ENCODE measurements at places on chromosomes 2 and 18.
A peak's percentile ranks its signal among the peaks of the same experiment; 100 is the strongest.

GRCh38 chr2:11870584-11870983 is 124.2 kb downstream of the LPIN1 start:
- H3K27ac ChIP-seq, result no peak overlapping the region
- no peaks in the 10 kb centered on the region for H3K36me3 ChIP-seq
- DNase-seq, result no peak
- H3K27me3 ChIP-seq, result no peaks in the 10 kb centered on the region

- no peak overlapping the region for H3K4me3 ChIP-seq
- H3K4me1 ChIP-seq, result no peaks in the 10 kb centered on the region
- H3K27ac ChIP-seq, result no peak overlapping the region
- DNase-seq, result no peak
These were observed 460.5 kb upstream of the MYT1L start for GRCh38 chr2:2791606-2792005.

GRCh38 chr2:60984720-60985119 is 32.8 kb upstream of the PEX13 start:
- H3K4me3 ChIP-seq, result peak overlapping the region; percentile 50
- H3K4me1 ChIP-seq, result peaks cover 48% of the 10 kb centered on the region
- no peak for DNase-seq
- peak overlapping the region; percentile 79 for H3K27ac ChIP-seq

- no peak for DNase-seq
- H3K27ac ChIP-seq, result no peak overlapping the region
- H3K36me3 ChIP-seq, result no peaks in the 10 kb centered on the region
These were observed 100.5 kb upstream of the ITPRID2 start for GRCh38 chr2:181790716-181791649.

GRCh38 chr2:68686178-68686577 is 42.8 kb downstream of the PROKR1 start:
- DNase-seq, result no peak
- H3K27ac ChIP-seq, result no peak overlapping the region
- H3K36me3 ChIP-seq, result no peaks in the 10 kb centered on the region
- peaks cover 33% of the 10 kb centered on the region for H3K4me1 ChIP-seq
- no peak overlapping the region for H3K4me3 ChIP-seq

GRCh38 chr2:201164166-201164565 is 18.8 kb upstream of the CASP10 start:
- H3K4me3 ChIP-seq, result no peak overlapping the region
- no peaks in the 10 kb centered on the region for H3K27me3 ChIP-seq
- peaks cover 28% of the 10 kb centered on the region for H3K4me1 ChIP-seq
- H3K36me3 ChIP-seq, result peaks cover 75% of the 10 kb centered on the region

DNA sequence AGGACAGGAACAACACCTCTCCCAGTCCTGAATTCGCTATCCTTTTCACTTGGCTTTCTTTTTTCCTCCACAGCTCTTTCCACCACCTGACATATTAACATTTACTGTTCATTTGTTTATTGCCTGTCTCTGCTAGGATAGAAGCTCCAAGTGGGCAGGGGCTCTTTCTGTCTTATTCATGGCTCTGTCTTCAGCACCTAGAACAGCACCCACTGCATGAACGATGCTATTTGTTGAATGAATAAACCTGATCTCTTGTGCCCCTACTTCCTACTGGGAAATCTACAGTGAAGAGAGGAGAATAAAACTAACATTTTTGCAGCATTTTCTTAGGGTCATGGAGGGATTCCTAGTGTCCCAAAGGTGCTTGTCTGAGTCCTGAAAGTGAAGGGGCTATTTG is 24.4 kb upstream of the GAREM2 start:
- H3K4me3 ChIP-seq, result no peak overlapping the region
- H3K27me3 ChIP-seq, result peaks cover 14% of the 10 kb centered on the region
- no peaks in the 10 kb centered on the region for H3K36me3 ChIP-seq
- DNase-seq, result no peak

DNA sequence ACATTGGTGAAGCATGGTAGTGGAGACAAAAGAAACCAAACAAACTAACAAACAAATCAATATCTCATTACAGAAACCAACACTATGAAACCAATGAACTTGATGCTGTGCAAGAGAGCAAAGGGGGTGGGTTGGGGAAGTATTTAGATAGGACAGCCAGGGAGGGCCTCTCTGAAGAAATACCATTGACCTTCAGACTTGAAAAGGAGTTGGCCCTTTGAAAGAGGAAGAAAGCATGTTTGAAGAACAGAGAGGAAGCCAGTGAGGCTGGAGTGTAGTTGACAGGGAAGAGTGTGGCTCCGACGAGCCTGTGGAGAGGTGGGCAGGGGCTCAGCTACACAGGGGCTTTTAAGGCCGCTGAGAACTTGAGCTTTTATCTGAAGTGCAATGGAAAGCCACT is 151.0 kb upstream of the GATA6 start:
- H3K36me3 ChIP-seq, result no peaks in the 10 kb centered on the region
- no peak overlapping the region for H3K4me3 ChIP-seq
- H3K27me3 ChIP-seq, result no peaks in the 10 kb centered on the region
- DNase-seq, result no peak
- H3K4me1 ChIP-seq, result no peaks in the 10 kb centered on the region
- no peak overlapping the region for H3K27ac ChIP-seq

DNA sequence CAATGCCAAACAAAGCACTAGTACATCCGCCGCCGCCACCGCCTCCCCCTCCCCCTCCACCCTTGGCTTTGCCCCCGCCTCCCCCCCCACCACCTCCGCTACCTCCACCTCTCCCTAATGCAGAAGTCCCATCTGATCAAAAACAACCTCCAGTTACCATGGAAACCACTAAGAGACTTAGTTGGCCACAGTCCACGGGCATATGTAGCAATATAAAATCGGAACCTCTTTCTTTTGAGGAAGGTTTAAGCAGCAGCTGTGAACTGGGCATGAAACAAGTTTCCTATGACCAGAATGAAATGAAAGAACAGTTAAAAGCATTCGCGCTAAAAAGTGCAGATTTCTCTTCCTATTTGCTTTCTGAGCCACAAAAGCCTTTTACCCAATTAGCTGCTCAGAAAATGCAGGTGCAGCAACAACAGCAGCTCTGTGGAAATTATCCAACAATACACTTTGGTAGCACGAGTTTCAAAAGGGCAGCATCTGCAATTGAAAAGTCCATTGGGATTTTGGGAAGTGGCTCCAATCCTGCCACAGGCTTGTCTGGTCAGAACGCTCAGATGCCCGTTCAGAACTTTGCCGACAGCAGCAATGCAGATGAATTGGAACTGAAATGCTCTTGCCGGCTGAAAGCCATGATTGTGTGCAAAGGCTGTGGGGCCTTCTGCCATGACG is 168.0 kb downstream of the ASXL3 start:
- H3K36me3 ChIP-seq, result no peaks in the 10 kb centered on the region
- H3K4me1 ChIP-seq, result no peaks in the 10 kb centered on the region
- DNase-seq, result no peak
- no peak overlapping the region for H3K4me3 ChIP-seq
- no peaks in the 10 kb centered on the region for H3K27me3 ChIP-seq

DNA sequence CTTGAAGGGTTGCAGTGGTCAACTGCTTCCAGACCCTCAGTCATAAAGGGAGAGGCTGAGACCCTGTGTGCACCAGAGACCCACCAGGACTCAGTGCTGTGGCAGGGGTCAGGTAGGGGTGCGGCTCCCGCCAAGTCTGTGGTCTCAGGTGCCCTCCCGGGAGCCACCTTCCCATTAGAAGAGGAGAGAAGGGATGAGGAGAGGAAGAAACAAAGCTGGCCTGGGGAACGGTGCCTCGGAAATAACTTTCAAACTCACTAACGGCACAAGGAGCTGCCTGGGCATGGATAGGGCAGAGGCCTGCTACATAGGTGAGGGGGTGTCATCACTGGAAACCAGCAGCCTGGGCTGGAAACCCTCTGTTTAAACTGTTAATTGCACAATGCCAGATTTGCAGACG is 84.9 kb downstream of the TPO start:
- H3K4me1 ChIP-seq, result no peaks in the 10 kb centered on the region
- H3K36me3 ChIP-seq, result no peaks in the 10 kb centered on the region
- H3K4me3 ChIP-seq, result no peak overlapping the region
- no peak for DNase-seq
- no peaks in the 10 kb centered on the region for H3K27me3 ChIP-seq

GRCh38 chr18:76821875-76822505 is 367 bp upstream of the ZNF236 start:
- no peaks in the 10 kb centered on the region for H3K27me3 ChIP-seq
- H3K36me3 ChIP-seq, result peaks cover 11% of the 10 kb centered on the region
- H3K4me3 ChIP-seq, result peak overlapping the region; percentile 95
- peak; percentile 75 for DNase-seq

DNA sequence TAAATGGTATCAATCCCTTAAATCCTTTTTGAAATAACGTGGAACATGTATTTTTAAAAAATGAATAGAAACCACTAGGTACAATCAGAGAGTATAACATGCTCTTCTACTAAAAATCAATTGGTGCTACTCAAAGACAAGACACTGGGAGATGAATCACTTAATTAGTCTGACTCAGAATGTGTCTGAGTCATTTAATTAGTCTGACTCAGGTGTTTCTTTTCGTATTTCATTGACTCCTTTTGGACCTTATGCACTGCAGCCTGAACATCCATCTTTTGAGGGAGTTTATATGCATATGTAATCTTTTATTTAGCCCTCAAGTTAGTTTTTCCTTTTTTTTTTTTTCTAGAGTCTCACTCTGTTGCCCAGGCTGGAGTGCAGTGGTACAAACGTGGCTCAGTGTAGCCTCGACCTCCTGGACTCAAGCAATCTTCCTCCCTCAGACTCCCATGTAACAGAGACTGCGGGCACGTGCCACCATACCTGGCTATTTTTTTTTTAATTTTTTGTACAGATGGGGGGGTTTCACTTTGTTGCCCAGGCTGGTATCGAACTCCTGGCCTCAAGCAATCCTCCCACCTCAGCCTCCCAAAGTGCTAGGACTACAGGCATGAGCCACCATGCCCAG is 26.5 kb downstream of the PPP4R3B start:
- no peak overlapping the region for H3K27ac ChIP-seq
- no peaks in the 10 kb centered on the region for H3K27me3 ChIP-seq
- peaks cover 51% of the 10 kb centered on the region for H3K36me3 ChIP-seq
- H3K4me3 ChIP-seq, result no peak overlapping the region
- peaks cover 11% of the 10 kb centered on the region for H3K4me1 ChIP-seq

DNA sequence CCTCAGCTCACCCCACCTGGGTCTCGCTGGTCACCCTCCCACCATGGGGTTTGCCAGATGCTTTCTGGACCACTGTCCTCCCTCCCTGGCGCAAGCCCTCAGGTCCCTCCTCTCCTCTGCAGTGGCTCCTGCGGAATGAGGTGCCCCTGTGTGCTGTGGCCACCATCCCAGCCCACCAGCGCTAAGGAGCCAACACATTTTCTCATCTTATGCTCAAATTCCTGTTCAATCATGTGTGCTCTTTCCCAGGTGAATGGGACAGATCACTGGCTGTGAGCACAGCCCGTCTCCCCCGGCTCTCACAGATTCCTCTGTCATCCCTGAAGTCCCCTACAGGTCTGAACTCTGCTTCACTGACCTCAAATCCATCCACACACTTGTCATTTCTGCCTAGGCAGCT is 15.2 kb upstream of the CCDC74B start:
- no peak for DNase-seq
- peaks cover 33% of the 10 kb centered on the region for H3K4me1 ChIP-seq
- H3K27ac ChIP-seq, result no peak overlapping the region
- no peak overlapping the region for H3K4me3 ChIP-seq

DNA sequence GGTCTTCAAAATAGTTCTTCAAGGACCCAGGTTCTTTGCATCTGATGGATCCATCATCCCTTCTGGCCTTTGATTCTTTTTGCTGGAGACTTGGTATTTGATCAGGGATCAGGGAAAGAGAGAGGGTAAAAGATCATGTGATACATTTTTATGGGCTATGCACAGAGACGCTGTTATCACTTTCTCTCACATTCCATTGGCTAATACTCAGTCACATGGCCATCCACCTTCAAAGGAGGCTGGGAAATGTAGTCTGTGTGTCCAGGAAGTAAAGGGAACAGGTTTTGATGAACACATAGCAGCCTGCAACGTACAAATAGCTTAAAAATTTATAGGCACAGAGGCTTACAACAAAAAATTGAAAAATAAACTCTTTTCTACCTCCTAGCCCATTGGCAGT is 629.6 kb upstream of the FANCL start:
- no peak overlapping the region for H3K27ac ChIP-seq
- no peaks in the 10 kb centered on the region for H3K36me3 ChIP-seq
- H3K4me1 ChIP-seq, result peaks cover 2% of the 10 kb centered on the region
- no peak for DNase-seq

DNA sequence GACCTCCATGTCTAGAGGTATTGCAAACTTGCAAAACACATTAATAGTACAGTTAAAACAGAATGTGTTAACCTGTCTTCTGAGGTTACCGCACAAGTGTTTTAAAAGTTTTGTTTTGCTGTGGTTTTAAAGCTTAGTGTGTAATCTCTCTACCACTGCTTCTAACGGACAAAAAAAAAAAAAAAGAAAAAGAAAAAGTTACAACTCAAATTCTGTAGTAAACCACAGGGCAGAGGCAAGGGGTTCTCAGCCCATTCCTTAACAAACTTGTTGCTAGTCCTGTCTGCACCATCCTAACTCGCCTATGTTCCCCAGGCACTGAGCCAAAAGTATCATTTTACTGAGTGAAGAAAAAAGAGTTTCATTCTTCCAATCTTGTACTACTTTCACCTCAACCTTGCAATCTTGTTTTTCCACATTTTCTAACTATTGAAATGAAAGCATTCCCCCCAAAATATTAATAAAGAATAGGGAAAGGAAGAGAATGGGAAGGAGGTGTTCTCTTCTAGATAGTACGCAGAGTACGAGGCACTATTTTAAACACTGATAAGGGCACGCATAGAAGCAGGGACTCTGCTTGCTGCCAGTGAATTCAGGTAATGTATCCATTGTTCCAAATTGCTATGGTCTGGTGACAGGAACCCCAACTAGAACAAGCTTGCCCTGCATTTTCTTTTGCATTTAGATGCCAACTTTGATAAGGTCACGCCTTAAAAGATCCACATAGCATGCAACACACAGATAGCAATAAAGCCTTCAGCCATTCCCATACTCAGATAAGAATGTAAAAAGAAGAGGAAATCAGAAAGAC is 47.1 kb downstream of the IKZF2 start:
- no peaks in the 10 kb centered on the region for H3K36me3 ChIP-seq
- no peak overlapping the region for H3K27ac ChIP-seq
- no peaks in the 10 kb centered on the region for H3K27me3 ChIP-seq
- peak overlapping the region; percentile 53 for H3K4me3 ChIP-seq

DNA sequence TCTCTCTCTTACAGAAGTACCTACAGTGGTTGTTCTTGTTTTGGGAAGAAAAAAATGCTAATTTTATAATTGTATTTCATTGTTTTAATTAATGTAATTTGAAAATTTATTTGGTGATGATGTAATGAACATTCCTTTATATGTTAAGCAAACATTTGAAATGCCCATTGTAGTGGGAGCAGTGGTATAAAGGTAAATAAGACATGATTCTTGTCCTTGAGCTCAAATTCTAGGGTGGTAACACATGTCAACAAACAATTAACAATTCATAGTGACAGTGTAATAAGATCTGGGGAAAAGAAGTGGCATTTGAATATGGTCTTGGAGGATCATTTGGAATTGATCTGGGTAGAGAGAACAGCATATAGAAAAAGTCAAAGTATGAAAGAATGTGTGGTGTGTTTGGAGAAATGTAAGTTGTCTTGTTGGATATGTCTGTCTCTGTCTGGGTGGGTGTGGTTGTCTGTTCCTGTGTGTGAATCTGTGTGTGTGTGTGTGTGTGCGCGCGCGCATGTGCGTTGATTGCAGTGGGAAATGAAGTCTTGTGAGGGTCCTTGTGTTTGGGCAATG is 5.8 kb downstream of the PTPN4 start:
- H3K27me3 ChIP-seq, result no peaks in the 10 kb centered on the region
- H3K4me1 ChIP-seq, result peaks cover 37% of the 10 kb centered on the region
- H3K4me3 ChIP-seq, result no peak overlapping the region
- no peak for DNase-seq
- H3K27ac ChIP-seq, result no peak overlapping the region
- H3K36me3 ChIP-seq, result no peaks in the 10 kb centered on the region

- no peak overlapping the region for H3K27ac ChIP-seq
- peaks cover 4% of the 10 kb centered on the region for H3K27me3 ChIP-seq
- no peak overlapping the region for H3K4me3 ChIP-seq
- no peak for DNase-seq
- no peaks in the 10 kb centered on the region for H3K36me3 ChIP-seq
These were observed 359.8 kb upstream of the SALL3 start for GRCh38 chr18:78619854-78620253.
